ENCODE measurements at places on chromosomes 16 and 17. TPM values are rescaled to one million over a fixed set of nuclear protein-coding genes. Genes with fewer than 3 reads are reported as not detected.
A peak's percentile ranks its signal among the peaks of the same experiment; 100 is the strongest.

The GCSH gene
- total RNA-seq, result 103 TPM

DNA sequence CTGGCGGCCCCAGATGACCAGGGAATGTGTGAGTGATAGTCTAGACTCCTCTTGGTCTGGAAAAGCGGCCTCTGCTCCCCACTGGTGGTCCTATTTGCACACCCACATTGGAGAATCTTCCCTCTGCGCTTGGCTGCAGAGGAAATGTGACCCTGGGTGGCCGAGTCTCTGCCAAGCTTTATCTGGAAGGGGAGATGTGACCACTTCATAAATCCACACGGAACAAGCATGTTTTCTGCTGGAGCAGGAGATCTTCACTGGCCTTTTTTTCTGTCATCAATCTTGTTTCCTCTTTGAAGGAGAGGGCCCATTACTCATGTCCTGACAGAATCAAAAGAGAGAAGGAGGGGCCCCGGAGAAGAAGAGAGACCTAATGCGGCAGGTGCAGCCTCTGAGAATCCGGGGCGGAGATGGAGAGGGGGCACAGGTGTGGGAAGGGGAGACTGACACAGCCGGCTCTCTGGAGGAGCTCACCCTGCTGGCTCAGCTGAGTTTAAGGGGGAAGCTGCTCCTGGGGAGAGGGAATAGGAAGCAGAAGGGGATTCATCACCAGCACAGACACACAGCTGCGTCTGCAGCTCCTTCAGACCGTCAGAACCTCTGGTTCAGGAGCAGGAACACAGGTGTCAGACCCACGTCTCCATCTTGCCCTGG, 116.3 kb downstream of the SOX9 start:
- H3K27ac ChIP-seq, result no peak overlapping the region
- peaks cover 18% of the 10 kb centered on the region for H3K4me1 ChIP-seq
- peaks cover 4% of the 10 kb centered on the region for H3K27me3 ChIP-seq
- no peak overlapping the region for H3K4me3 ChIP-seq
- H3K36me3 ChIP-seq, result no peaks in the 10 kb centered on the region
- no peak for DNase-seq

The GJD3 gene
- not detected for total RNA-seq

DNA sequence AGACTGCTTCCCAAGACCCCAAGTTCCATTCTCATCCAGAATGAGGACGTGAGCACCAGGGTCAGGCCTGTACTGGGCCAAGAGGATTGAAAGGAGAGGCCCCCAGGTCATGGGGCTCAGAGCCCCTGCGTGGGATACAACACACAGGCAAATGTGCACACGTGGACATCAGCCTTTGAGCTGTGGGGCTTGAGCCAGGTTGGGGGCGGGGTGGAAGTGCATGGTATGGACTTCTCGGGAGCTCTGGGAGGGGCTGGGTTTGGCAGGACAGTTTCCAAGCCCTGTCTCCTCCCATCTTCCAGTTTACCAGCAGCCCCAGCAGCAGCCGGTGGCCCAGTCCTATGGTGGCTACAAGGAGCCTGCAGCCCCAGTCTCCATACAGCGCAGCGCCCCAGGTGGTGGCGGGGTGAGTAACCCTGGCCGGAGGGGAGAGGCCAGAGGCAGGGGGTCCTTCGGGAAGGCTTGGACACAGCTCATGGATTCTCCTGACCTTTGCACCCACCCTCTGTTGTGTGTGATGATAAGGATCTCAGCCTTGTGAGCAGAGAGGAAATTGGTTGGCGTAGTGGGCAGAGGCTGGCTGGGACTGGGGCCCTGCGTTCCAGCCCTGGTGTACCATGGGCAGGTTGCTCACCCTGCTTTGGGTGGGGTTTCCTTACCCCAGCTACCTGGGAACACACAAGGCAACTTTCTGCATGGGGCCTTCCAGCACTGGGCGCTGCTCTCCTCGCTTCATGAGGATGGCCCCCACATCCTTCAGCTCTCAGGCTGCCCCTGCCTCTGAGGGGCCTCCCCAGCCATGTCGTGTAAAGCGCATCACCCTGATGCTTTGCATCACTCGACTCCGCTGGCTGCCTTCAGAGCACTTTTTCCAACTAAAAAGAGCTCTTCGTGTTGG, 10.4 kb upstream of the LASP1NB start:
- H3K4me3 ChIP-seq, result no peak overlapping the region
- peak; percentile 93 for DNase-seq
- peak overlapping the region; percentile 62 for H3K27ac ChIP-seq
- H3K36me3 ChIP-seq, result peaks cover 76% of the 10 kb centered on the region
- H3K4me1 ChIP-seq, result peaks cover 44% of the 10 kb centered on the region
- no peaks in the 10 kb centered on the region for H3K27me3 ChIP-seq

The SLC4A1 gene
- total RNA-seq, result not detected

DNA sequence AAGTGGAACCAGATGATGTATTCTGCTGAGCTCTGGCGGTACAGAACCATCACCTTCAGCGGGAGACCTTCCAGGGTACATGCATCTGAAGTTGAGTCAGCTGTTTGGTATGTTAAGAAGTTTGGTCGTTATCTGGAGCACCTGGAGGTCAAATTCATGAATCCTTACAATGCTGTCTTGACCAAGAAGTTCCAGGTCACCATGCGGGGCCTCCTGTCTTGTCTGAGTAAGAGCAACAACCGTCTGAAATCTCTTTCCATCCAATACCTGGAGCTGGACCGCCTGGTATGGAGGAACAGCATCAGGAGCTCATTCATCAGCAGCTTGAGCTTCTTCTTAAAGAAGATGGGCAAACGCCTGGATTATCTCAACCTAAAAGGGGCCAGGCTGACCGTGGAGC, 4.0 kb downstream of the FBXO39 start:
- H3K27ac ChIP-seq, result no peak overlapping the region
- H3K4me3 ChIP-seq, result no peak overlapping the region
- peaks cover 16% of the 10 kb centered on the region for H3K4me1 ChIP-seq
- no peak for DNase-seq

DNA sequence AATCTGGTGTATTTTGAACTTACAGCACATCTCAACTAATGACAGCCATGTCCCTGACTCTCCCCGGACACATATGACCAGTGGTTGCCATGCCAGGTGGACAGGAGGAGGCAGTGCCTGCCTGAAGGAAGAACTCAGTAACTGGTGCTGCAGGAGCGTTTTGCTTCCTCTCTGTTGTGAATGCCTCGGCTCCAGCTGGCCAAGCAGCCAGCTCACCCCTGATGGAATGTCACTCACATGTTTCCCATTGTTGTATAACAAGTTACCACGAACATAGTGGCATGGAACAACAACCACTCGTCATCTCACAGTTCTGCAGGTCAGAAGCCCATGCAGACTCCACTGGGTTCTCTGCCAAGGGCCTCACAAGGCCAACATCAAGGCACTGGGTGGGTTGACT, 20.1 kb upstream of the IRF8 start:
- H3K36me3 ChIP-seq, result no peaks in the 10 kb centered on the region
- H3K4me3 ChIP-seq, result no peak overlapping the region
- H3K27me3 ChIP-seq, result no peaks in the 10 kb centered on the region
- no peak for DNase-seq
- no peaks in the 10 kb centered on the region for H3K4me1 ChIP-seq

DNA sequence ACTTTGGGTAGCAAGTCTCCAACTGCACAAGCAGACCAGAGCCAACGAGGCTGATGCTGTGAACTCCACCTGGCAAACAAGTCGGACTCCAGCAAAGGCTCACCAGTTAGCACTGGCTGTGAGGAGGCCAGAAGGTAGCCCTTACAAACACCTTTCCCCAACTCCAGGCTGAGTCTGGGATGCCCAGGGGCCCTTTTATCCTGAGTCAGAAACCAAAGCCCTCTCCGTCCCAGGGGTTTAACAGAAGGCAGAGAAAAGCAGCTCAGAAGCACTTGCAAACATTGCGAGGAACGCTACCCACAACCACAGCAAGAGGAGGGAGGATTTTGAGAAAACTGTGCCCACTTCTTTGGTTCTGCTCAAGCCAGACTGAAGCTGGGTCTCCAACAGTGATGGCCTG, 25.0 kb downstream of the CUEDC1 start:
- H3K4me3 ChIP-seq, result no peak overlapping the region
- H3K36me3 ChIP-seq, result no peaks in the 10 kb centered on the region
- H3K4me1 ChIP-seq, result peaks cover 55% of the 10 kb centered on the region
- H3K27ac ChIP-seq, result no peak overlapping the region
- DNase-seq, result no peak

GRCh38 chr16:88846088-88846487, 10.7 kb downstream of the GALNS start:
- no peaks in the 10 kb centered on the region for H3K27me3 ChIP-seq
- H3K27ac ChIP-seq, result no peak overlapping the region
- no peak for DNase-seq

DNA sequence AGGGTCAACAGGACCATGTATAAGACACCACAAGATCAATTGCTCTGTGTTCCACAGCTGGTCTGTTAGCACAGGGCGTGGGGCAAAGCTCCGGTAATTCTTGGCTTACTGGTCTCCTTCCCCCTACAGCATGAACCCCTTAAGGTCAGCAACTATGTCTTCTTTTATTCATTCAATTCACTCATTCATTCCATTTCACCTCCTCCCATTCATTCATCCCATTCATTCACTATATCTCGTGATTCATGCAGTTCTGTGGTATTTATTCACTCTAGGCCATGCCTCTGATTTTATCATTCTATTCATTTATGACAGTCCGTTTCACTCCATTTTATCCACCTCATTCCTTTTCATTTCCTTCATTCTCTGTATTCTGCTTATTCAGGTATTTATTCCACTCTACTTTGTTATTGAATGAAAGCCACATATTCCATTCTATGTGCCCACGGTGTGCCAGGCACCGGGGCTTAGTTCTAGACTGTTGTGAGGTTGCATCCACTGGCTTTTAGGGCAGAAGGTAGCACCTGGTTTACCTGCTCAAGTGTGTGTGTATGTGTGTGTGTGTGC, 19.0 kb upstream of the WFDC1 start:
- no peak overlapping the region for H3K4me3 ChIP-seq
- H3K27me3 ChIP-seq, result peaks cover 37% of the 10 kb centered on the region
- no peak for DNase-seq
- H3K27ac ChIP-seq, result no peak overlapping the region
- H3K36me3 ChIP-seq, result no peaks in the 10 kb centered on the region

The QPRT gene
- total RNA-seq, result 218 TPM
